ENCODE measurements at places on chromosomes 12 and 14.

DNA sequence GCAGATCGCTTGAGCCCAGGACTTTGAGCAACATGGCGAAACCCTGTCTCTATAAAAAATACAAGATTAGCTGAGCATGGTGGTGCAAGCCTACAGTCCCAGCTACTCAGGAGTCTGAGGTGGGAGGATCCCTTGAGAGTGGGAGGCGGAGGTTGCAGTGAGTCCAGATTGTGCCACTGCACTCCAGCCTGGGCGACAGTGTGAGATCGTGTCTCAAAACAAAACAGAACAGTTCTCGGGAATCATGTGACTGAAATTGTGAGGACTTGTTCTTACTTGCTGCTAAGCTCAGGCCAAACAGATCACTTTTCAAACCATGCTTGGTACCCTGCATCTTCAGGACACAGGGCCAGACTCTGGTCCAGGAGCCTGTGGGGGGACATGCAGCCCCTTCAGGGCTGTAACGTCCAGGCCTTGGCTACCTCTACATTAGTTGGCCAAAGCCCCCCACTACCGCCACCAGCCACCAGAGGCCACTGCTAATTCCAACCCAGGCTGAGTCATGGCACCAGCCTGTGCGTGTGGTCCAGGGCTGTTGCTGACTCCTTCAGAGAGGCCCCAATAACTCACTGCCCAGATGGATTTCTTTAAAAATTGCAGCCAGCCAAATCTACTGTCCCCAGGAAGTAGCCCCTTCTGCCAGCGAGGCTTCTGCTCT, 33.4 kb upstream of the SYNDIG1L start:
- DNase-seq: no peak

DNA sequence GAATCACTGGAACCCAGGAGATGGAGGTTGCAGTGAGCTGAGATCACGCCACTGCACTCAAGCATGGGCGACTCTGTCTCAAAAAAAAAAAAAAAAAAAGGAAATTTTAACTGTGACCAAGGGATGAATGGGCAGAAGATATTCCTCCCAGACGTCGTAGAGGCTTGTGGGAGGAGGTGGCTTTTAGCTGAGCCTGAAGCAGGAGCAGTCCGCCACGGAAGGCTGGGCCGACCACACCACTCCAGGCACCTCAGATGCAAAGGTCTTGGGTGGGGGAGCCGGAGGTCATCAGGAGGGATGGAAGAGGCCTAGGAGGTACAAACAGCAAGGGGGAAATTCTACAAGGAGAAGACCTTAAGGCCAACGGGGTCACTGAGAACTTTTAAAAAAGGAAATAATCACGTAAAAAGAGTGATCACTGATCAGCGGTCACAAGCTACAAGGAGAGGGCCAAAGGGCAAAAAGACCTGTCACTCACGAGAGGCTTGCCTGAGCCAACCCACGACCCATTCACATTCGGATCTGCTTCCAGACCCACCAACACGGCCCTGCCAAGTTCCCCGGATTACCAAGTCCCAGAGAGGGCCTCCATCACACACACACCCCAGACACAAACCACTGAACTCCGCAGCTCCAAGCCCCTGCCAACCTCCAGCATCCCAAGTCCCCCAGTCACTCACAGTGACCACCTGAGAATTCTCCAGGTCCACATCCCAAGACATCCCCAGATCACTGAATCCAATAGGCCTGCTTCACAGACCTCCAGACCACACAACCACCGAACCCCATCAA, 3.5 kb downstream of the ZNF605 start:
- no peak for DNase-seq

GRCh38 chr14:73816393-73816816, 35.2 kb upstream of the PTGR2 start:
- DNase-seq: no peak

DNA sequence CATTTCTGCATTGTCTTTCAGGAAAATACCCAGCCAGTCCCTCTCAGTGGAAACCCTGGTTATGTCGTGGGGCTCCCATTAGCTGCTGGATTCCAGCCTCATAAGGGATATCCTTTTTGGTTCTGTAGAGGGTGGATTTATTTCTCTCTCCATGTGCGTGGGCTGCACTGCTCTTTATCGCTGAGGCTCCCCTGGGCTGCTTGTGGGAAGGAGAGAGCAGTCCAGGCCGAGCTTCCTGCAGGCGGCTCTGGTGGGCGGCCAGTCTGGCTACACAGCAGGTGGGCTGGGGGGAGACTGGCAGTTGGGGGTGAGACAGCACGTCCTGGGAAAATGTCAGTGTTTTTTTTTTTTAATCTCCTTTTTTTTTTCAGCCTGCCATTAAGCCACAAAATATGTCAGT, 27.6 kb downstream of the TCTN1 start:
- DNase-seq: no peak

- no peak for DNase-seq
Measured at GRCh38 chr14:103518422-103519042, 4.1 kb downstream of the CKB start.

GRCh38 chr12:125773033-125773640, 707.9 kb downstream of the AACS start:
- DNase-seq: no peak

GRCh38 chr12:125492354-125493270, 427.4 kb downstream of the AACS start:
- DNase-seq: no peak

GRCh38 chr12:24625103-24625502, 323.8 kb downstream of the BCAT1 start:
- DNase-seq: no peak

GRCh38 chr12:104737791-104738301, 220.2 kb downstream of the SLC41A2 start:
- no peak for DNase-seq

DNA sequence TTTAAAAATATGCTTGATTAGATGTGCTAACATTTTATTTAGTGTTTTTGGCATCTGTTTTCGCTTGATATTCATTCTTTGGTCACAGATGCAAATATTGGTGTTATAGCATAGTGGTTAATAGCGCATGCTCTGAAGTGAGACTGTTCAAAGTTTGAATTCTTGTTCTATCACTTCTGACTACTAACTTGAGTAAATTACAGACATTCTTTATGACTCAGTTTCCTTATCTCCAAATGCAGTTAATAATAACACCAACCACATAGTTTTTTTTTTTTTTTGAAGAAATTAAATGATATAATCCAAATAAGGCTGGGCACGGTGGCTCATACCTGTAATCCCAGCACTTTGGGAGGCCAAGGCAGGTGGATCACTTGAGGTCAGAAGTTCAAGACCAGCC, 81.0 kb downstream of the TMX1 start:
- no peak for DNase-seq

DNA sequence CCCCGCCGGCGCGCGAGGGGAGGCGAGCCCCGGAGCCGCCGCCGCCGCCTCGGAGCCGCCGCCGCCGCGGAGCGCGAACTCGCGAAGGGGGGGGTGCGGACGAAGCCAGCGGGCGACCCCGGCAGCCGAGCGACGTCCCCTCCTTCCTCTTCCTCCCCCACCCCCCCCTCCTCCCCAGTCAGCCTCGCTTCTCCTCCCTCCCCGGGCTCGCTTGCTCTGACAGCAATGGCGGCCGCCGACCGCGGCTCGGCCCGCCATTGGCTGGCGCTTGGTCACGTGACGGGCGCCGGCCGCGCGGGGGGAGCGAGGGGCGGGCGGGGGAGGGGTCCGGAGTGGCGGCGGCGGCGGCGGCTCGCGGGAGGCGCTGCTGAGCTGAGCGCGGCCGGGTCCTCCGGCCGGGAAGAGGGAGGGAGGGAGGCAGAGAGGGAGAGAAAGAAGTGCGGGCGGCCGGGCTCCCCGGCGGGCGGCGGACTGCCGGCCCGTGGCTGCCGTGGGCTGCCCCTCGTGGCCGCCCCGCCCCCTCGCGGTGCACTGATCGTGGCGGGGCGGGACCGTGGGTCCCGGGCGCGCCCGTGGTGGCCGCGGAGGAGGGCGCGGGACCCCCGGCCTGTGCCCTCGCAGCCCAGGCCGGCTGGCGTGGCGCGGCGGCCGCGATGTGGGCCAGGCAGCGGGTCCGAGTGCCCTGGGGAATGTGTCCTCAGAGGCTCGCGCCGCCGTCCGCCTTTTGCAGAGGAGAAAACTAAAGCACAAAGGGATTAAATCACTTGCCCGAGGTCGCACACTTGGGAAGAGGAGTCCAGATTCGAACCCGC, at the start of gene MED13L:
Gene MED13L, minus strand, starts transcription at position 227 of the 812 bp plus-strand sequence. CDS start 562 bp downstream, outside the sequence.
- DNase-seq: peak; percentile 32

- no peak for DNase-seq
Measured at GRCh38 chr12:9869307-9870161, at the start of gene CLEC2B. TSS of gene CLEC2B (minus strand) at chr12:9869354.

DNA sequence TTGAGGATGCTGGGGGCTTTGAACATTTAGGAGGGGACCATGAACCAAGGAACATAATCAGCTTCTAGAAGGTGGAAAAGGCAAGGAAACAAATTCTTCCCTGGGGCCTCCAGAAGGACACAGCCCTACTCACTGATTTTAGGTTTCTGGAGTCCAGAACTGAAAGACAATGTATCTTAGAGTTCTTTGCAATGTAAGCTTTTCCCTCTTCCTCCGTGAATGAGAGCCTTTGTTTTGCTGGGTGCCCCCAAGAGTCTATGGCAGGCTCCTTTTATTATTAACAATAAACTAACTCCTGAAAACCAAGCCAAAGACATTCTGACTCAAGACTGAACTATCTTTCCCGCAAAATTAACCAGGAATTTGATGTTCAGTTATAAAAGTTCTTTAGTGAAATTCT, 204.1 kb downstream of the STXBP6 start:
- no peak for DNase-seq

DNA sequence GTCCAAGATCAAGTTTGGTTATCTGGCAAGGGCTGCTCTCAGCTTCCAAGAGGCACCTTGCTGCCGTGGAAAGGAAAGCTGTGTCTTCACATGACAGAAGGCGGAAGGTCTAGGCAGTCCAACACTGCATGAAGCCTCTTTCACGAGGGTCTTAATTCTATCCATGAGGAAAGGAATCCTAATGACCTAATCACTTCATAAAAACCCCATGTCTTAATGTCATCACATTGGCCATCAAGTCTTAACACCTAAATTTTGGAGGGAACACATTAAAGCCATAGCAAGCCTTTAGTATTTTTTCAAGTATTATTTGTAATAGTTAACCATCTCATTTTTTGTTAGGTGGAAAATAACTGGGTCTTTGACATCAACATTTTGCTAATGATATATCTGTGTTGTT, 858.3 kb downstream of the FLRT2 start:
- no peak for DNase-seq

DNA sequence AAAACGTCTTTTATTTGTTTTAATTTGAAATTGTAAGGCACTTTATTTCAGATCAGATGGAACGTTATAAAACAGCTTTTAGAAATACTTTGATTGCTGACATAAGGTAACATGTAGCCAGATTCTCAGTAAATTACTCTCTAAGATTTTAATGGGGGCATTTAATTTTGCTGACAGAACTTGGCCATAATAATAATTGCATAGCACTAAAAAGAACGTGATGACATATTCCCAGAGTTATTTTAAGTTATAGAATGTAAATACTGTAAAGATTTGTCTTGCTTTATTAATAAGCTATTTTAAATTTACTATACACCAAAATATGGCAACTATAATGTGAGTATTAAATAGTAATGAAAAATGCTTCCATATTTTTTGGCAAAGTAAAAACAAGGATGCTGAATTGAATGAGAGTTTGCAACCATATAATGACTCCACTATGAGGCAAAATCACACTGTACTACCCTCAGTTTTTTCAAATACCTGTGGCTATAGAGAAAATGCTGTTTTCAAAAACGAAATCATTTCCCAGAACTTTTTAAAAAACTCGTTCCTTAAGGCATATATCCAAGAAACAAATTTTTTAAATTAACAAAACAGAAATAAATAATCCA, 876 bp downstream of the LUM start:
- DNase-seq: no peak

DNA sequence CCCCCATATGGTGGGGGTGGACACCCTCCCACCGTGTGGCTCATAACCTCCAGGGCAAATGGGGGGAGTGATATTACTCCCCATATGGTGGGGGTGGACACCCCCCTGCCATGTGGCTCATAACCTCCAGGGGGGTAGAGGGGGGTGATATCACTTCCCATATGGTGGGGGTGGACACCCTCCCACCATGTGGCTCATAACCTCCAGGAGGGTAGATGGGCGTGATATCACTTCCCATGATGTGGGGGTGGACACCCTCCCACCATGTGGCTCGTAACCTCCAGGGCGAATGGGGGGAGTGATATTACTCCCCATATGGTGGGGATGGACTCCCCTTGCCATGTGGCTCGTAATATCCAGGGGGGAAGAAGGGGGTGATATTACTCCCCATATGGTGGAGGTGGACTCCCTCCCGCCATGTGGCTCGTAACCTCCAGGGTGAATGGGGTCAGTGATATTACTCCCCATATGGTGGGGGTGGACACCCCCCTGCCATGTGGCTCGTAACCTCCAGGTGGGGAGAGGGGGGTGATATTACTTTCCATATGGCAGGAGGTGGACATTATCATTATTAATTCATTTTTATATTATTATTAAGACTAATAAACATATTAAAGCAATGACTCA, 51.2 kb upstream of the OXA1L start:
- DNase-seq: no peak

- DNase-seq: no peak
Measured at GRCh38 chr12:129440278-129440677, 463.5 kb downstream of the TMEM132D start.

GRCh38 chr14:34684578-34684977, 29.8 kb downstream of the CFL2 start:
- no peak for DNase-seq

- no peak for DNase-seq
Measured at GRCh38 chr12:110750784-110751461, 8.2 kb upstream of the PPP1CC start.

DNA sequence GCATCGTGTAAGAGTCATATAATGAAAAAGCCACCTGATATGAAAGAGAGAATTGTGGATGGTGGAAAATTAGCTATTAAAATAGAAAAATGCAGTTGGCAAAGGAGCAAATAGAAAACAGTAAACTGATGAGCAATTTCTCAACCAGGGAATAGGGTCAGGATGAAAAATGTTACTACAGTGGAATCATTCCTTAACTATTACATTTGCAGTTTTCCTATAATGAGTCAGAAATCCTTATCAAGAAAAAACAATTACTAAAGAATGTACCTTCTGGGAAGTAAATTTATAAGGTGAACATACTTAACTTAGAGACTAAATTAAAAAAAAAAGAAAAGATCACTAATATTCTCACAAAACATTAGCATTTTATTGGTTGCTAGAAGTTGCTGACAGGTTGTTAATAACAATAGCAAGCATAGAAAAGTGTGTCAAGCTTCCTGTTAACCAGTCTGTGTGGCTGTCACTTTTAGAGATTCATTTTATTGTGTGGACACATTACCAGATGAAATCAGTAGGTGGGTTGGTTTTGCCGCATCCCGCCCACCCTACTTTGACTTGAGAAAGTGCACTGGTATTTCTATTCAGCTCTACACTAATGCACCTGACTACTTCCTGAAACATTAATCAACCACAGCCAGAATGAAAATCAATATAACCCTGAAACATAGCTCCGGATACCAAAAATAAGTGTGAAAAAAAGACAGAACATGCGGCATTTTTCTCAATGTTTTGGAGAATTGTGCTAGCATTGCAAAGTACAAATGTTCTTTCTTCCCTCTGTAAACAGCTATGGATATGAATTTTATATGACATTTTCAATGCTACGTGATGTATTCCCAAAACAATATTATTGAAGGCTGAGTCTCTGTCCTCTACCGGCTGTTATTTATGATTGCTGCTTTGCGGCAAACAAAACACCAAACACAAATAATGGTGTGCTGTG, 576.7 kb downstream of the SLC16A7 start:
- DNase-seq: no peak
